ENCODE measurements at places on chromosomes 4 and X. TPM values are rescaled to one million over a fixed set of nuclear protein-coding genes. Genes with fewer than 3 reads are reported as not detected.

GRID2 gene
- not detected for total RNA-seq

GJB1 gene
- 52.6 TPM for total RNA-seq

SPANXN3 gene
- not detected for total RNA-seq

TIMM17B gene
- 127 TPM for total RNA-seq

CWH43 gene
- not detected for total RNA-seq

SLC25A31 gene
- total RNA-seq = not detected

CXXC4 gene
- total RNA-seq = 0.21 TPM

MAD2L1 gene
- 83.3 TPM for total RNA-seq

USP51 gene
- not detected for total RNA-seq

PGAM4 gene
- total RNA-seq = not detected

CACNA1F gene
- not detected for total RNA-seq

All from HT-29 (cell line).